Left ventricle myocardium inferior (tissue), 1 donor: ENCODE measurements at places on chromosomes 13 and 19. TPM values are rescaled to one million over a fixed set of nuclear protein-coding genes. Genes with fewer than 3 reads are reported as not detected.

DACH1 gene
- 3.4 TPM for total RNA-seq

LYPD5 gene
- total RNA-seq, result 1.3 TPM

PLVAP gene
- 36.9 TPM for total RNA-seq

NFIC gene
- 145 TPM for total RNA-seq

ZNF229 gene
- 5.3 TPM for total RNA-seq

SHFL gene
- 9.1 TPM for total RNA-seq

NOVA2 gene
- 5.0 TPM for total RNA-seq

DNA sequence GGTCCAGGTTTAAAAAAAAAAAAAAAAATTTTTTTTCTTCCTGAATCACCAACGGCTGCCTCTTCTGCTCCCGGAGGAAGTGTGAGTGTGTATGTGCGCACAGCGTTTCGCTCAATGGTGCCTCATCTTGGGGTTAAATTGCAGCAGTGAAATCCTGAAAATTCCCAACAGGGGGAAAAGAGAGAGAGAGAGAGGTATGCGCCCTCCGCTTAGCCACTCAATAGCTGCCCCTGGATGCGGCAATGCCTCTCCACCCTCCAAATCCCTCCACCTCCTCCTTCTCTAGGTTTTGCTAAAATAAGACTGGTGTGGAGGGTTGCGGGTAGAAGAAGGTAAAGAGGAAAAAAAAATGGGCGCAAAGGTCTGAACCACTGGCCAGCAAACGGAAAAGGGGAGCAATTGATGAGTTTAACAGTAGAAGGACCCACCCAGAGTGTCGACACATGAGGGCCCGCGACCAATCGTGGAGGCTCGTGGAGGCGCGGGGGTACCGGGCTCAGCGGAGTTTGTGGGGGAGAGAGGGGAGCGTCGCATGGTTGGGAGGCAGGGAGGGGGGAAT lies 853 bp upstream of the CACNA1A start:
- DNase-seq, result no peak
- H3K36me3 ChIP-seq, result no peaks in the 10 kb centered on the region
- peaks cover 10% of the 10 kb centered on the region for H3K4me1 ChIP-seq
- no peak overlapping the region for H3K27ac ChIP-seq
- peaks cover 98% of the 10 kb centered on the region for H3K27me3 ChIP-seq
- H3K4me3 ChIP-seq, result no peak overlapping the region

GRCh38 chr13:83613524-83613923 lies 268.8 kb downstream of the SLITRK1 start:
- H3K36me3 ChIP-seq, result no peaks in the 10 kb centered on the region
- no peaks in the 10 kb centered on the region for H3K4me1 ChIP-seq
- H3K27me3 ChIP-seq, result no peaks in the 10 kb centered on the region

GRCh38 chr13:26060357-26060756 lies 8.5 kb upstream of the SHISA2 start:
- no peak overlapping the region for H3K27ac ChIP-seq
- no peak overlapping the region for H3K4me3 ChIP-seq
- no peaks in the 10 kb centered on the region for H3K36me3 ChIP-seq
- no peaks in the 10 kb centered on the region for H3K4me1 ChIP-seq

DNA sequence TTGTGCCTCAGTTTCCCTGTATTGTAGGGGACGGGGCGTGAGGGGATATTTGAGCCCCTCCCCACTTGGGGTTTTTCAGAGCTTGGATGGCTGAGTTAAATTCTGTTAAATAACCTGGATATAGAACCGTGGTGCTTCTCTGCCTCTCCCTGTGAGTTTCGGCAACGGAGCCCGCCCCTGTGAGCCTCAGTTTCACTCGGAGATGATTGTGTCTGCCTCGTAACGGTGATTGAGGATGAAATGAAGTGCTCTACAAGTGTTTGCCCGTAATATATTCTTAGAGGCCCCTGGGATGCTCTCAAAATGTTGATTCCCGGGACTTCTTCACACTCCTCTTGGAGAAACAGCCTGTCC lies 509 bp downstream of the KXD1 start:
- peak overlapping the region; percentile 96 for H3K4me3 ChIP-seq
- H3K36me3 ChIP-seq, result peaks cover 11% of the 10 kb centered on the region
- peak overlapping the region; percentile 96 for H3K27ac ChIP-seq
- no peaks in the 10 kb centered on the region for H3K27me3 ChIP-seq
- no peak for DNase-seq

DNA sequence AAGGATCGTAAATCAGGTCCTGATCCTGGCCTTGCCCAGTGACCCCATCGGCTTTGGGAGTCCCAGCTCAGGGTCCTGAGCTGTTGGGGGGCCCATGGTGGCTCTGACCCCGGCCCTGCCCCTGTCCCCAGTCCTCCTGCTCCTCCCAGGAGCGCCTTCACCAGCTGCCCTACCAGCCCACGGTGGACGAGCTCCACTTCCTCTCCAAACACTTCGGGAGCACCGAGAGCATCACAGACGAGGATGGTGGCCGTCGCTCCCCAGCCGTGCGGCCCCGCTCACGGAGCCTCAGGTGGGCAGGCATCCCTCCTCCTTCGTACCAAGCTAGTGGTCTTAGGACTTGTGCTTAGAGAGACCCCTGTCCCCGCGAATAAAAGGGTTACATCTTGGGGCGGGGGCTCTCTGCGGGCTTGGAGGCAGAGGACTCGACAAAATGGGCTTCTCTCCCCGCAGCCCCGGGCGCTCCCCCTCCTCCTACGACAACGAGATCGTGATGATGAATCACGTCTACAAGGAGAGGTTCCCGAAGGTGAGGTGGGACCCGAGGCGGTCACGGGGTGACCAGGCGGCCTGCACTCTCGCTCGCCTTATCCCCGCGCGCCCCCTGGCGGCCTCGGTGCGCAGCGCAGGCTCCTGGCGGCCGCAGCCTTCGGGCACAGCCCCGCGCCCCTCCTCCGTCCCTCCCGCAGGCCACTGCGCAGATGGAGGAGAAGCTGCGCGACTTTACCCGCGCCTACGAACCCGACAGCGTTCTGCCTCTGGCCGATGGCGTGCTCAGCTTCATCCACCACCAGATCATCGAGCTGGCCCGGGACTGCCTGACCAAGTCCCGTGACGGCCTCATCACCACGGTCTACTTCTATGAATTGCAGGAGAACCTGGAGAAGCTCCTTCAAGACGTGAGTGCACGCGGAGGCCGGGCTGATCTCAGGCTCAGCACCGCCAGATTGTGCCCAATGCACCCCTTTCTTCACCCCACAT lies 9.1 kb downstream of the MAST1 start:
- no peak overlapping the region for H3K27ac ChIP-seq
- H3K36me3 ChIP-seq, result no peaks in the 10 kb centered on the region
- H3K4me3 ChIP-seq, result peak overlapping the region; percentile 50
- peak; percentile 83 for DNase-seq

- peaks cover 22% of the 10 kb centered on the region for H3K4me1 ChIP-seq
- peaks cover 16% of the 10 kb centered on the region for H3K27me3 ChIP-seq
- DNase-seq, result peak; percentile 98
- H3K27ac ChIP-seq, result peak overlapping the region; percentile 84
- no peaks in the 10 kb centered on the region for H3K36me3 ChIP-seq
- H3K4me3 ChIP-seq, result peak overlapping the region; percentile 72
Observed at GRCh38 chr19:43463381-43464133, 1.9 kb downstream of the LYPD3 start.

GRCh38 chr19:48686088-48686487 lies 9.7 kb upstream of the FUT2 start:
- H3K27ac ChIP-seq, result no peak overlapping the region
- H3K4me3 ChIP-seq, result no peak overlapping the region
- no peak for DNase-seq
- no peaks in the 10 kb centered on the region for H3K27me3 ChIP-seq
- no peaks in the 10 kb centered on the region for H3K4me1 ChIP-seq

- no peaks in the 10 kb centered on the region for H3K36me3 ChIP-seq
- no peak for DNase-seq
- no peak overlapping the region for H3K4me3 ChIP-seq
- H3K27ac ChIP-seq, result no peak overlapping the region
Observed at GRCh38 chr19:45739498-45740439, 6.5 kb downstream of the MEIOSIN start.

DNA sequence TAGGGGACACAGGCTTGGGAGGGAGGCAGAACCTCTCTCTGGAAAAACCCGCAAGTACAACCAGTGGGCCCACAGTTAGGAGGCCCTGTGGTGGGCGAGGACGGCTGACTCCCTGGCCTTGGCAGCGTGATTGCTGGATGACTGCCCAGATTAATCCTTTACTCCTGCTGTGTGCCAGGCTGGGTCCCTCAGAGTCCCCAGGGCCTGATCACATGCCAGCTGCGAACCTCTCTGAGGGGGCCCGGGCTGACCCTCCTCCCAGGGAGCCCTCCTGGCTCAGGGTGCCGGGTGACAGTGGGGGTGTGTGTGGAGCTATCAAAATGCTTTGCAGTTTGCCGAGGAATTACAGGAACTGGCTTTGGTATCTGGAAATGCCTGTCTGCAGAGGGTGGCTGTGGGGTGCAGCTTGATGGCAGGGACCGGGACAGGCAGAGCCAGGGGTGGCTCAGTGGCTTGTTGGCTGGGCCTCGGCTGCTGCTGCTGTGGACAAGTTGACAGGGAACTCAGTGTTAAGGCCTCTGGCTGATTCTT lies 48.9 kb downstream of the DNM2 start:
- H3K4me3 ChIP-seq, result no peak overlapping the region
- peaks cover 92% of the 10 kb centered on the region for H3K4me1 ChIP-seq
- H3K27me3 ChIP-seq, result no peaks in the 10 kb centered on the region
- peak; percentile 49 for DNase-seq
- peaks cover under 1% of the 10 kb centered on the region for H3K36me3 ChIP-seq

GRCh38 chr13:84430015-84430414 lies 547.7 kb upstream of the SLITRK1 start:
- H3K27ac ChIP-seq, result no peak overlapping the region
- no peak for DNase-seq
- no peak overlapping the region for H3K4me3 ChIP-seq
- H3K36me3 ChIP-seq, result no peaks in the 10 kb centered on the region
- no peaks in the 10 kb centered on the region for H3K4me1 ChIP-seq
- H3K27me3 ChIP-seq, result no peaks in the 10 kb centered on the region

DNA sequence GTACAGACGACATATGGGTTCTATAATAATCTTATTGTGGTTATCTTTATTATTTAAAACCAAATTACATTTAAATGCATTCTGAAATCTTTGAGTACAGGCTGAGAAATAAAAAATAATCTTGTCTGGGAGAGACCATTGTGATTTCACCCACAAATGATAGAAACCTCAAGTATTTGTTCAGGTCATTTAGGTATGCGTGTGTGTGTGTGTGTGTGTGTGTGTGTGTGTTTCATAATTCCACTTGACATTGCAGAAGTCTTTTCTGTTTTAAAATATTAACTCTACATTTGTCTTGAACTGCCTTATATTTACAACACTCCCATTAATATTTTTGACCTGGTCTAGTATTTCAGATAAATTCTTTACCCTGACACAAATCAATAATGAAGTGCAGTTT lies 126.9 kb downstream of the SPRY2 start:
- H3K4me1 ChIP-seq, result no peaks in the 10 kb centered on the region
- no peak for DNase-seq
- no peak overlapping the region for H3K4me3 ChIP-seq
- no peaks in the 10 kb centered on the region for H3K36me3 ChIP-seq

- H3K4me1 ChIP-seq, result peaks cover 3% of the 10 kb centered on the region
- no peaks in the 10 kb centered on the region for H3K27me3 ChIP-seq
- H3K27ac ChIP-seq, result no peak overlapping the region
- peaks cover 95% of the 10 kb centered on the region for H3K36me3 ChIP-seq
- no peak overlapping the region for H3K4me3 ChIP-seq
Observed at GRCh38 chr13:99545979-99546378, 44.7 kb downstream of the TM9SF2 start.

DNA sequence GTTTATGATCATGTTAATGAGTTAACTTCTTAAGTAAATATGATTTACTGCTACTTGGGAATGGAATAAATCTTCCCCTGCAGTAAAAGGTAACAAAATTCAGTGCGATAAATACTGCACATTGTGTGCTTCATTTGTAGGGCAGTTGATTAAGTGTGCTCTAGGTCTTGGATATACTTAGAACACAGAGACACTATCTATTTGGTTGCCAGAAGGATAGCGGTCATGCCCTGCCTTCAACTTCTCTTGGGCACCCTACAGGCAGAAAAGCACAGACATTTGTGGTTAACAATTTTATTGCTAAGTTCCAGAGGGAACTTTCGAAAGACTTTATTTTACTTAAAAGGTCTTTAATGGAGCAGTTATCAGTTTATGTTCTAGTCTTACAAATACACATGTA lies 605.8 kb downstream of the PCDH9 start:
- H3K27ac ChIP-seq, result peak overlapping the region; percentile 54
- no peak overlapping the region for H3K4me3 ChIP-seq
- H3K27me3 ChIP-seq, result no peaks in the 10 kb centered on the region
- H3K4me1 ChIP-seq, result peaks cover 4% of the 10 kb centered on the region
- H3K36me3 ChIP-seq, result no peaks in the 10 kb centered on the region
- DNase-seq, result no peak
